Inflammatory macrophage treated with lipopolysaccharide for 4 hours (primary cell): ENCODE measurements at places on chromosomes 5 and 9.

GRCh38 chr9:134852906-134853654 is 27.5 kb upstream of the FCN2 start:
- no peak for DNase-seq

GRCh38 chr5:67537439-67538148 is 341.0 kb upstream of the CD180 start:
- DNase-seq, result peak; percentile 19

GRCh38 chr9:78592811-78593210 is 295.9 kb downstream of the PSAT1 start:
- DNase-seq, result peak; percentile 2

DNA sequence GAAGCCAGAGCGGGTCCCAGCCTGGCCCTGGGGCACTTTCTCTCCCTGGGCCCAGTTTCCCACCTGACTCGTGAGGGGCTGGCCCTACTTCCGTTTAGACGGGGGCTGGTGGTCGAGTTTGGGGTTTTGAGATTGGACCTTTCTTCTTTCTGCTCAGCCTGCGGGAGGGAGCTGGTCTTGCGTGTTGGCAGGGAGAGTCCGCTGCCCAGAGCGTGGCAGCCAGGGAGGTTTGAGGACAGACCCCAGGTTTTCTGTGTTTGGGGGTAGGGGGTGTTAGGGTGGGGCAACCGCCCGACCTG is 6.0 kb upstream of the PITX1 start:
- DNase-seq, result no peak

DNA sequence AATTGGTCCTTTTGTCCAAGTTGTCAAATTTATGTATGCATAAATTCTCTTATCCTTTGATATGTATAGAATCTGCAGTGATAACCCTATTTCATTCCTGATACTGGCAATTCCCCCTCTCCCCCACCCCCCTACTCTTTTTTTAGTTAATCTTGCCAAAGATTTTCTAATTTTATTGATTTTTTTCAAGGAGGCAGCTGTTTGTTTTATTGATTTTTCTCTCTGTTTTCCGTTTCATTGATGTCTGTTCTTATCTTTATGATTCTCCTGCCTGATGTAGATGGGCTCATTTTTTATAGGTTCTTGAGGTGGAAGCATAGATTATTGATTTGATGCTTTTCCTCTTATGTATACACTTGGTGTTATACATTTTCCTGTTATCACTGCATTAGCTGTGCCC is 34.4 kb downstream of the SMC5 start:
- DNase-seq, result no peak

DNA sequence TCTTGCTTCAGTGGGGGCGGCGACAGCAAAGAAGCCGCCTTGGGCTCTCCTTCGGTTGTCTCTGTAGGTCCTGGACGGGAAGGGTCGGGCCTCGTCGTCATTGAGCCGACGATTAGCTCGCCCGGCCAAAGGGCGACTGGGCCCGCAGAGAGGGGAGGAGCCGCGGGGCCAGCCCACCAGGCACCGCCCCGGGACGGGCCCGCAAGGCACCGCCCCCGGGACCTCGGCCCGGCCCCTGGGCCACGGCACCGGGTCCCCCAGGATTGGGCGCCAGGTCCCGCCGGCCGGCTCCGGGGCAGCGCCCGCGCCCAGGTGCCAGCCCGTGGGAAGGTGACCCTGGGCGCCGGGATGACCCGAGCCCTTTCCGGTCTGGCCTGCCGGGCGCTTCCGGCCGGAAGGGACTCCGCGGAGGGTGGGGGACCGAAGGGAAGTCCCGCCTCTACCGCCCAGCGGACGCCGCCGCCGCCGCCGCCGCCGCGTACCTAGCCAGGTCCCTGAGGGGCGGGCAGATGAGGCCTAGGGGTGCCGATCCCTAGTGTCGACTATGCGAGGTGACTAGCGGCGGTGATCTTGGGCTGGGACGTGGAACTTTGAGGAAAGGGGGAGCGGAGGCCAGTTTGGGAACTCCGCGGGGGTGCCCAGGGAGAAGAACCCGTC is at the start of the genes GBA2 and RGP1:
Gene GBA2 (minus strand): TSS at position 371 of the 657 bp plus-strand sequence. CDS start 524 bp downstream, outside the sequence.
Gene RGP1 (plus strand): TSS at position 430 of the 657 bp plus-strand sequence. CDS start 469 bp downstream, outside the sequence.
- peak; percentile 82 for DNase-seq

DNA sequence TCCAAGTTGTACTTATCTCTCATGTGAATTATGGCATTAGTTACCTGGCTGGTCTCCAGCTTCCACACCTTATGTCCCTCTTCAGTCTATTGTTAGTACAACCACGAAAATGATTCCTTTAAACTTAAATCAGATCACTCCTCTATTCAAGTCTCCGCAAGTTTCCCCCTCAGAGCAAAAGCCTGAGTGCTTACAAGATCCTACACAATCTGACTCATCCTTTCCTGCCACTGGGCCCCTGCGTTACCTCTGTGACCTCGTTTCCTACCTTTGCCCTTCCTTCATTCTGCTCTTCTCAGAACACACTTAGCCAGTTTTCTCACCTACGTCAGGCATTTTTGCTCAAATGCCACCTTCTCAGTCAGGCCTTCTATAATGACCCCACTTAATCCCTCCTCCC is 45.1 kb upstream of the GLIS3 start:
- no peak for DNase-seq

DNA sequence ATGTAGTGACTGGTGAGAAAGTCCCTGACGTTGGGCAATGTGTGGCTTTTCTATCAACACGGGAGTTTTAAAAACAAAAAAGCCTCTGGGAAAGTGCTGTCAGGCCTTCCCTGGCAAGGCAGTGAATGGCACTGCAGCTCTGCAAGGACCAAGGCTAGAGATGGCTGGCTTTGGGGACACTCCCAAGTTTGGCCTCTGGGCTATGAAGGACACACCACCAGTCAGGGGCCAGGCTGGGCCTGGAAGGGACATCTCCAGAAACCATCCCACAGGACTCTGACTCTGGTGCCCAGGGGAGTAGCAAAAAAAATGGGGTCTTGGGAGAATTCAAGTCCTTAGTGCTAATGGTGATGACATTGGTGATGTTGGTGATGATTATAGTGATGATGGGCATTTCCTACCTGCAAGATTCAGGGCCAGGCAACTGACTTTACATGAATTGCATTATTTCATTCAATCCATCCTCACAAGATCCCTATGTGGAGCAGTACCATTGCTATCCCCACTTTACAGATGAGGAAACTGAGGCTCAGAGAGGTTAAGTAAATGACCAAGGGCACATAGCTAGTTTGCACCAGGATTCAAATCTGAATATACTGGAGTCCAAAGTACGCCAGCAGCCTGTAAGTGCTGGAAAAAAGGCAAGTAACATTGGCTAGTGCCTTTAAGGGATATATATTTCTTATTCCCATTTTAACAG is 2.6 kb upstream of the PPARGC1B start:
- peak; percentile 24 for DNase-seq

DNA sequence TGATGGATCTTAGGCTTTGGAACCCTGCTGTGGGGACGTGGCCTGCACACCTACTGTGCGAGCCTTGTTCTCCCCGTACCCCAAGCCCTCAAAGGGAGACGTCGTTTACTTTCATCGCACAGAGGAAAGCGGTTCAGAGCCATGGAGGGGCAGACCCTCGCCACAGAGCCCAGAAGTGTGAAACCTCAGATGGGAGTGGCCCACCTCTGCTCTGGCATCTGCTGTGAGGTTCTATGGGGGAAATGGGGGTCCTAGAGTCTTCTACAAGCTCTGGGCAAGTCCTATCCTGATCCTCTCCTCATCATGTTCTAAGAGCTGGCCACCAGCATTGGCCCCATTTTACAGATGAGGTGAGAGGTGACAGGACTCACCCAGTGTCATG is 3.7 kb upstream of the RNF44 start:
- no peak for DNase-seq

DNA sequence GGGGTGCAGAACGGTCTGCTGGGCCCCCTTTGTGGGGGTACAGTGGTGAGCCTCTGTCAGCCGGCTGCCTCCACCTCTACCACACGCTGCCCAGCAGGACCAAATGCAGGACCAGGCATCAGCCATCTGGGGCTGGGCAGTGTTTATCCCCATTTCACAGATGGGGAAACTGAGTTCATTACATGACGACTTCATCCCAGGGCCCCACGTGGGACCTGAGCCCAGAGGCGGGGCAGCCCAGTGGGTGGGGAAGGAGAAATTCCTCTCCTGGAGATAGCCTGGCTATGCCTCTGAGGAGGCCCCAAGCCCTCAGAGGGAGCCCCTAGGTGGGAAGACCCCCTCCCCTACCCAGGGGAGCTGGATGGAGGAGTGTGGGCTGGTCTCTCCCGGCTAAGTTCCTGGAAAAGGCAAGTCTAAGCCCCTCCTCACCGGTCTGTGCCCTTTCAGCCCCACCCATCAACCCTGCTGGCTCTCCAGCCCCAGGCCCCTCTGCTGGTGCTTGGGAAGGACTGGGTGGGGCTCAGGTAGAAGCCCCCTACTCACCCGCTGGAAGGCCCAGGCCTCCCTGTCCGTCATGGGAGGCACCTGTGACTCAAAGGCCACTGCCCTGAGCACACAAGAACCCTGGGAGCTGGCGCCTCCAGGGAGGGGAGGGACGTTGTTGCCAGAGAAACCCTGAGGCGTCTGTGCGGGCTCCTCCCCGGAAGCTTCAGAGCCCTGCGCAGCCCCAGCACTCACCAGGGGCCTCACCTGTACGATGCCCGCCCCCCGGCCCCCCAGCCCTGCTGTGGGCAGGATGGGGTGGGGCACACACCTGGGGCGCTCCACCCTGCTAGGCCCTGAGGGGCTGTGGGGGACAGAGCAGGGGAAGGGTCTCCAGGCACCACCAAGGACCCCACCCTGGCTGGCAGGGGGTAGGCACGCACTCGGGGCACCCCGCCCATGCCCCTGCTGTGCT is 7.4 kb upstream of the CCDC187 start:
- DNase-seq, result no peak

DNA sequence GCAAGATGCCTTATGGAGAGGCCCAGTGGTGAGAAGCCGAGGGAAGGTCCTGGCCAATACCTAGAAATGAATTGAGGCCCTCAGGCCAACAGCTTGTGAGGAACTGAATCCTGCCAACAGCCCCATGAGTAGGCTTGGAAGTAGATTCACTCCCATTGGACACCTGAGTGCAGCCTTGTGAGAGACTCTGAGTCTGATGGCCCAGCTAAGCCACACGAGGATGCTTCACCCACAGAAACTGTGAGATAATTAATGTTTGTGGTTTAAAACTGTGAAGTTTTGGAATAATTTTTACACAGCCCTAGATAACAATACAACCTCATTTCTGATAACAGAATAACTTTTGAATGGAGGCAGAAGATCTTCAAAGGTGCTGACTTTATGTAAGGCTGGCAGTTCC is 65.9 kb upstream of the DAP start:
- DNase-seq, result no peak

DNA sequence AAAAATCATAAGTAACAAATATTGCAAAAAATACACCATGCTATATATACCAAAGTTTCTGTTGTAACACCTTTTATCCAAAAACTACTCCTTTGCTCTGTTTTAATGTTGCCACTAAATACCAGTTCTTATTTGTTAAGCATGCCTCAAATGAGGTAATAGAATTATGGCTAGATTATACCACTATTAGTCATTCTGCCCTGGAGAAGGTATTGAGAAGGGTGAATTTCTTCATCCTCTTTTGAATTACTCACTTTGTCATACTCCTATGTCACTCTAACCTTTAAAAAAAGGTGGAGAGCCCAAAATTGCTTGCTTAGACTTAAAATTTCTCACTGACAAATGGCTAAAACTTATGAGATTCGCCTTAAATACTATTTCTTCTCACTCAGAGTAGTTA is 750.9 kb downstream of the MAT2B start:
- DNase-seq, result no peak

DNA sequence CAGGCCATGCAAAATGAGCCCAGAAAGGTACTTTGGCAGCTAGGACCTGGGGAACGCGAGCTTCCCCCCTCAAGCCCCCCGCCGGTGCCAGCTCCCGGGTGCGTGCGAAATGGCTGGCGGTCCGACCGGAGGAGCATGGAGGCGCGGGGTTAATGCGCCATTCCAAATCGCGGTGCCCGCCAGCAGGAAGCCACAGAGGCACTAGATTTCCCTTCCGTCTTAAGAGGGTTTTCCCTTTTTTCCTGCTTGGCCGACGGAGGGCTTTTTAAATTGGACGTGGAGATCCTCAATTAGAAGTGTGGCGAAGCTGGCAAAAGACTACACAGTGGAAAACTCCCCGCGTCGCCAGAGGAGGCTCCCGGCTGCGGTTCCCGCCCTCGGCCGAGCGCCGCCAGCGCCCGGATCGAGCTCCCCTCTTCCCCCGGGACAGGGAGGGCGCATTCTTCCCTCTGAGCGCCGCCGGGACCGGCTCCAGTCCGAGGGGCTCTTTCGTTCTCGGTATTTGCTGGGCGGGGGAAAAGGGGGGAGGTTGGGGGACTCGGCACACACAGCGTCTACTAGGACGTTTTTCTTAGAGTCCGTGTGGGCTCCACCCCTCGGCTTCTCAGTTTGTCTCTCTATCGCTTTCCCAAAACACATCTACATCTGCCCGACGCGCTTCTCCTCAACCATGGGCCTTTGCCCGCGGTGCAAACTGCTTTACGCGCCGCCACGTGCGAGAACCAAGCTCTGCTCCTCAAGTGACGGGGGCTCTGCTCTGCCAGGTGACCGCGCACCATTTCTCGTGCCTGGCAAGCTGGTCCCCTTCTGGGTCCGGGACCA is 3.0 kb downstream of the GDNF start:
- no peak for DNase-seq

- no peak for DNase-seq
These were observed 575.6 kb upstream of the GRAMD2B start for GRCh38 chr5:125847561-125847960.

DNA sequence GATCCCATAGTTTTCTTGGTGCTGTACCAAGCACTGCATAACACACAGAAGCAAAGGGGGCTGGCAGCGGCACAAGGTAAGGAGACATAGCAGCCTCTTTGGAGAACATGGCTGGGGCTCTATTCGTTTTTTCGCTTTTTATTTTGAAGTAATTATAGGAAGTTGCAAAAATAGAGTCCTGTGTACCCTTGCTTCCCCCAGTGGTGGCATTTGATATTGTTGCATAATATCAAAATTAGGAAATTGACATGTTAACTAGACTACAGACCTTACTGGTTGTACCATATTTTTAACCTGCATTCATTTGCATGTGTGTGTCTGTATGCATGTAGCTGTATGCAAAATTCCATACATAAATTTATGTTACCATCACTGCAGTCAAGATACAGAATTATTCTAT is 6.6 kb upstream of the UBQLN1 start:
- DNase-seq, result peak; percentile 60
